ENCODE measurements at places on chromosomes 12 and 14.

DNA sequence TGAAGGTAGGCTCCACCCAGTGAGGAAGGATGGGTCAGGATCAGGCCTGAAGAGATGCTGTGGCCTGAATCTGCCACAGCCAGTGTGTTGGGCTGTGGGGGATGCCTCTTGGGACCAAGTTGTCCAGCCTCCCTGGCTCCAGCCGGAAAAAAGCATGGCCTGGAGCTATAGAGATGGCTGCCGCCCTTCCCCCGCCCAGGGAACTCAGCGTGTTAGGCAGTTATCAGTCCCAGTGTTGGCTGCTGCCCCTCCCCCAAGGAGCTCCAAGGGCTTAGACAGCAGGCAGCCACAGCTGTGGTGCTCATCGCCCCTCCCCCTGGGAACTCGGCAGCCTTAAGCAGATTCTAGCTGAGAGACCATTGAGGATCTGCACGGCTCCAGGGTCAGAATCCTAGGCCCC is 158.0 kb downstream of the CAPZA3 start:
- DNase-seq: no peak

DNA sequence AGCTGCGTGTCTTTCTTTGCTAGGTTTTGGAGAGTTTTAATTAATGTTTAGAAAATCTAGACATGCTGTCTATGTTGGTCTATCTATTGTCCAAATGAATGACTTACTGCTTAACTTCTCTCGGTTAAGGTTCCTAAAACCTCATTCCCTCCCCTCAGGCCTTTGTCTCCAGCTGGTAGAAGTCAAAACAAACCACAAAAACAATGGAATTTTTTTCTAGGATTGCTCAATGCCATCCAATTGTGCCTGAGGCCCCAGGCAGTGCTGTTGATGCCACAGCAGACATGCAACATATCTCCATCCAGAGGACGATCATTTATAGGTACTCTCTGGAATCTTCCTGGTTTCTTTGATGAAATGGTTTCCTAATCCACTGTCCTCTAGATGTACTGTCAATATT is 448.2 kb upstream of the TBX3 start:
- DNase-seq: no peak

DNA sequence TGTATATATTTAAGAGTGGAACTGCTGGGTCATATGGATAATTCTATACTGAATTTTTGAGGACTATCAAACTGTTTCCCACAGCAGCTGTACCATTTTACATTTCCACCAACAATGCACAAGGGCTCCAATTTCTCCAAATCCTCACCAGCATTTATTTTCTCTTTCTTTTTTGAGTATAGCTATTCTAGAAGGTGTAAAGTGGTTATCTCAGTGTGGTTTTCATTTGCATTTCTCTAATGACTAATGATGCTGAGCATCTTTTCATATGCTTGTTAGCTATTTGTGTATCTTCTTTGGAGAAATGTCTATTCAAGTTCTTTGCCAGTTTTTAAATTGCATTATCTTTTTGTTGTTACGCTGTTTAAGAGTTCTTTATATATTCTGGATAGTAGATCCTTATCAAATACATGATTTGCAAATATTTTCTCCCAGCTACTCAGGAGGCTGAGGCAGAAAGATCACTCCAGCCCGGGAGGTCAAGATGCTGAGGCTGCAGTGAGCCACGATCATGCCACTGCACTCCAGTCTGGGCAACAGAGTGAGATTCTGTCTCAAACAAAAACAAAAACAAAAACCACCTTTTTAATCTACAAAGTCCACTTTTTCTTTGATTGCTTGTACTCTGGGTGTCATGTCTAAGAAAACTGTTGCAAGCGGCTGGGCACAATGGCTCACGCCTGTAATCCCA is 32.8 kb downstream of the GTF2A1 start:
- no peak for DNase-seq

GRCh38 chr12:6735448-6736191 is 11.8 kb downstream of the COPS7A start:
- DNase-seq: no peak

- DNase-seq: no peak
Measured at GRCh38 chr12:5259523-5259922, 172.4 kb upstream of the NTF3 start.

GRCh38 chr12:67922245-67922644 is 67.0 kb upstream of the IFNG-AS1 start:
- DNase-seq: no peak

GRCh38 chr14:68874746-68875155 is 81.9 kb upstream of the ZFP36L1 start:
- DNase-seq: no peak

DNA sequence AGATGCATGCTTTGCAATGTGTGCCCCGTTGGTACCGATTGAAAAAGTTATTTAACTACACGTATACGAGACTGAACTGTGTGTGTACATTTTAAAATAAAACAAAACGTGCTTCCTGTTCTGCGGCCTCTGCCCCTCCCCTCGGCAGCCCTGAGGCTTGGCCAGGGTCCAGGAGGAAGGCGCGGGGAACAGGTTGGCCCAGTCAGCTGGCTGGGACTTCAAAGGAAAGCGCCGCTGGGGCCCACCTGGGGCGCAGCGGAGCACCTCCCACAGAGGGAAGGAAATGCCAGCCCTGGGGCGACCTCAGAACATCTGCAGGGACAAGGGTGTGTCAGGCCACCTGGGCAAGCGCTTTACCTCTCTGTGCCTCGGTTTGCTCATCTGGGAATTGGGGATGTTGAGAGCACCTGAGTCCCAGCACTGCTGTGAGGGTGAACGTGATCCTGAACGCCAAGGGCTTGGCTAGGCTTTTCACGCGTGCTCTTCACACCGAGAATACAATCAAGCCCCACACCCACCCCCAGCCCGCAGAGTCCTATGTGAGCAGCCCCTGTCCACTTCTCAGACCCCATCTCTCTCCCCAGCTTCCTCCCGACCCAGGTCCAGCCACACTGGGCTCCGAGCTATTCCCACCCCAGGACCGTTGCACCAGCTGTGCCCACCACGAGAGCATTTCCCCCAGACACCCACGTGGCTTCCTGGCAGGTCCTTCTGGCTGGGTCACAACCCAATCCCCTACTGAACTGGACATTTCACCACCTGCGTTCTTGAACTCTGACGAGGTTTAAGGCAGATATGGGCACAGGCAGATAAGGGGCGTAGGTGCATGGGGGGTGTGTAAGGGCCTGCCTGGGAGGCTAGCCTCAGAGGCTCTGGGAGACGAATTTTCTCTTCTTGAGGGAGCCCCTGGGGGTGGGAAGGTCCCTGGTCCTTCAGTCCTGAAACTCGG is 41.9 kb upstream of the NCOR2 start:
- no peak for DNase-seq

- no peak for DNase-seq
Measured at GRCh38 chr12:124862768-124863415, 772 bp downstream of the SCARB1 start.

- DNase-seq: no peak
Measured at GRCh38 chr12:118373616-118374015, 909 bp upstream of the TAOK3 start.

DNA sequence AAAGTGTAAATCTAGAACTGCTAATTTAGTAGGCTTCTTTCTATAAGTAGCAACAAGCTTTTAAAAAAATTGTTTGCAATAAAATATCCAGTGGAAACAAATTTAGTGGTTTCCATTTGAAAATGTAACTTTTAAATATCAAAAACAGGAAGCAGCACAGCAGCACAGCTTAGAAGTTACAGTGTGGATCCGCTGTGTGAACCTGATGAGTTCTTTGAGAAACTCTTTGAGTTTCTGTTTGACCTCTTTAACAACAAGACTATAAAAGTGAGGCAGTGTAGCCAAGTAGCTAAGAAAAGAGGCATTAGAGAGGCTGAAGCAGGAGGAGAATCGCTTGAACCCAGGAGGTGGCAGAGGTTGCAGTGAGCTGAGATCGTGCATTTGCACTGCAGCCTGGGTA is 178.3 kb downstream of the NAV3 start:
- no peak for DNase-seq

- no peak for DNase-seq
Measured at GRCh38 chr14:28577711-28578131, 188.9 kb upstream of the FOXG1 start.

- DNase-seq: no peak
Measured at GRCh38 chr12:121390856-121391255, 9.1 kb upstream of the RNF34 start.

GRCh38 chr12:19482036-19482435 is 42.7 kb downstream of the AEBP2 start:
- DNase-seq: no peak

DNA sequence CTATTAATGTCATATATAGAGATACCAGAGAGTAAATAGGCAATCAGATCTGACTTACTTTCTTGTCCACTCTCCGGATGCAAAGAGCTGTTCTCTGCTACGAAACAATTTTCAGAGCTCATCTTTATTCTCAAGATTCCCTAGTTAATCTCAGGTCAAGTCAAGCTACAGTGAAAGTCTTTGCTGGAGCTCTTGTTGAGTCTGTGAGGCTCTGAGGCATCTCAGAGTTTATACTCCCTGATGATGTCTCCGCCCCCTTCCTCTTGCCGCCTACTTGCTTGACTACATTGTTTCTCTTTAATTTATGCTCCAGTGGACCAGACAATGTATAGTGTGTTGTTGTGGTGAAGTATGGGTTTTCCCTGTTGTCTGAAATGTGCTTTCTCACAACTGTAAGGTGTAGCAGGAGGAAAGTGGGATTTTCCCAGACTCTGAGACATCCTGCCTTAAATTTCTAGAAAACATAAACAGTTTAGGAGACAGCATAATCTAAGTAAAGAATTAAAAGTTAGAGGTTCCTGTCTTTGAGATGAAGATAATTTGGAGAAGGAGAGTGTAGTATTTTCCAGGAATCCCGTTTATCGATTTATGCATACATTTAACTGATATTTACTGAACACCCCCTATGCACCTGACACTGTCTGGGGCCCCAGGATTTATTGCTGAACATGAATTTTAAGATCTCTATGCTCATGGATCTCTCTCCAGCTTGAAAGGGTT is at the start of gene CD69:
TSS of gene CD69 (minus strand) at position 203 of the 720 bp plus-strand sequence. CDS start at position 122, 81 bp downstream.
- DNase-seq: no peak

- DNase-seq: no peak
Measured at GRCh38 chr12:115204957-115205754, 521.2 kb upstream of the TBX3 start.

All from iPS DF 6.9 (cell line).